ENCODE measurements at places on chromosomes 7 and 10.

DNA sequence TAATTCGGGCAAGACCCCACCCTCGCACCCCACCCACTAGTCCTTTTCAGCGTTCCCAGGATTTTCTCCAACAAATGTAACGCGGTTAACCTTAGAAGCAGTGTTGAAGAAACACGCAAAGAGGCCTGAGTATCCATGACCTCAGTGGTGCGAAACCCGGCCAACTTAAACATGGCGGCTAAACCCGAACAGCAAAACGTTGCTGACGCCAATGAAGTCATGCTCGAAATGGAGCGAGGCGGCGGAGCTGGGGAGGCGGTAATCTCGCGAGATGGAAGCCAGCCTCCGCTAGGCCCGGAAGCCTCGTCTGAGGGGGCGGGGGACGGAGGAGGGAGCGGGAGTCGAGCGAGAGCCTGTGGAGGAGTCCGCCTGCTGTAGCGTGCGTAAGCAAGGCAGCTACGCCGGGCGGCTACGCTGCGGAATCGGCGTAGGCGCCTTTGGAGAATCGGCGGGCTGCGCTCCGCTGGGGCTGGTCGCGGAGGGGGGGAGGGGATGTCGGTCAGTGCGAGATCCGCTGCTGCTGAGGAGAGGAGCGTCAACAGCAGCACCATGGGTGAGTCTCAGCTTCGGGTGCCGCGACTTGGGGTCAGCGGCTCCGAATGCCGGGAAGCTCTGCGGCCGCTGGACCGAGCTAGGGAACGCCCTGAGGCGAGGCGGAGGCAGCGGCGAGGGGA, at the start of gene SEPTIN7:
Gene SEPTIN7, plus strand, starts transcription at position 340 of the 674 bp plus-strand sequence. Its CDS starts 153 bp downstream, at position 493.
- DNase-seq, result peak; percentile 100

- DNase-seq, result no peak
These were observed 161.0 kb upstream of the RNF32 start for GRCh38 chr7:156479596-156479995.

GRCh38 chr7:26684447-26684846, 179.9 kb downstream of the SKAP2 start:
- DNase-seq, result no peak

DNA sequence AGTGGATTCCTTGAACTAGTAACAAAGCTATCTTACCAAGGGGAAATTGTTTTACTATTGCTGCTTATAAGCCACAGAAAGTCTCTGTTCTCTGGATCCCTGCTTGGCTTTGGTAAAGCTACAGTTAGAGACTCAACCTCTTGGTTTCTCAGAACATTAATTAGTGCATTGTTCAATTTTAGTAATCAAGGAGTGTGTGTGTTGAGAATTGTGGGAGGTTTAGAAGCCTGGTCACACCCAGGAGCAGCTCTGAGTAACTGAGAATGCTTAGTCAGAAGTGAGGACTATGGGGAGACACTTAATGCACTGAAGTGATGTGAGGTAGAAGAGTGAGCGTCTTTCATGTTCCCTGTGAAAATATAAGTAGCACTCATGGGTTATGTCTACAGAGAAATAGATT, 8.2 kb upstream of the ACTA2 start:
- no peak for DNase-seq

DNA sequence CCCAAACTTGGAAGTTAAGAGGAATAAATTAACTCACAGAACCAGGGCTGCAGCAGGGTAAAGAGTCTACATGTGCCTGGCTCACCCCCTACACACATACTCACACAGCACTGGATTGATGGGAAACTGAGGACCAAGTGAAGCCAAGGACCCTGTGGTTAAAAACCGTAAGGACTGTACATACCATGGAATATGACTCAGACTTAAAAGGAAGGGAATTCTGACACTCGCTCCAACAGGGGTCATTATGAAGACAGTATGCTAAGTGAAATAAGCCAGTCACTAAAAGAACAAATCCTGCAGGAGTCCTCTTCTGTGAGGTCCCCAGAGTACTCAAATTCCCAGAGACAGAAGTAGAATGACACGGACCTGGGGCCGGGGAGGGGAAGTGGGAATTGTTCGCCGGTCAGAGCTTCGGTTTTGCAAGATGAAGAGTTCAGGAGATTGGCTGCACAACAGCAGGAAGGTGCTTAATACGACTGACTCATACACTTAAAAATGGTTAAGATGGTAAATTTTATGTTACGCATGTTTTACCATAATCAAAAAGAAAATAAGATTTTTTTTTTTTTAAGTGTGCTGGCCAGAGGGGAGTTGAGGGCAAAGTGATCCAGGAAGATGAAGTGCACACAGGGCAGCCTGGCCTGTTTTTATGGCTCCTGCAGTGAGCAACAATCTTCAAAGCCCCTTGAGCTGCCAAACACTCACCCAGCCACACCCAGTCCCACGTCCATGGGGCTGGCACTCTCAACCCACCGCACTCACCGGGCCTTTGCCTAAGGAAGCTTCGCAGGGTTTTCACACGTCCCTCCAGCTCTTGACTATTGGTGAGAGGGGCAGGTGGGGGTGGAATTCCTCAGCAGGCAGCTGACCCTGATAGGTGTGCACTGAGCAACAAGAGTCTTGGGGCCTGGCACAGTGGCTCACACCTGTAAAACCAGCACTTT, 26.4 kb downstream of the DRGX start:
- DNase-seq, result no peak

DNA sequence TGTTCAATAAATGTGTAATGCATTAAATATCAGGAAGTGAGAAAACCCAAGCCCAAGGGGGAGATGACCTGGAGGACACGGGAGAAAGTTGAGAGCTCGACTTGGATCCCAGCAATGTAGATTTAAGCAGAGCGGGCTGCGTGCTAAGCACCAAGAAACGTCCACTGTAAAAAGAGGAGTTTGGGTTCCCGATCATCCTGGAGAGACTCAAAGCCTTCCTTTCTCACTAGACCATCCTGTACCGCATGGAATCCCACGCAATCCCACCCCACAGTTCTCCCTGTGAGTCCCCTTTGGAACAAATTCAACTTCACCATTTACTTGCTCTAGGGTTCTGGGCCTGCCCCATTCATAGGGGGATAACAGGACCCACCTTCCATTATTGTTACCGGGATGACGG, 2.4 kb downstream of the TRPV6 start:
- no peak for DNase-seq

DNA sequence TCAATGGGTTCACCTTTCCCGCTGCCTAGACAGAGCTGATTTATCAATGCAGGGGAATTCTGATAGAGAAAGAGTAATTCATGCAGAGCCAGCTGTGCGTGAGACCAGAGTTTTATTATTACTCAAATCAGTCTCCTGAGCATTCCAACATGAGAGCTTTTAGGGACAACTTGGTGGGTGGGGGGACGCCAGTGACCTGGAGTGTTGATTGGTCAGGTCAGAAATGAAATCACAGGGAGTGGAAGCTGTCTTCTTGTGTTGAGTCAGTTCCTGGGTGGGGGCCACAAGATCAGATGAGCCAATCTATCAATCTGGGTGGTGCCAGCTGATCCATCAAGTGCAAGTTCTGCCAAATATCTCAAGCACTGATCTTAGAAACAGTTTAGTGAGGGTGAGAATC, 99.0 kb upstream of the CAV2 start:
- no peak for DNase-seq

GRCh38 chr10:75394221-75394620, 7.3 kb downstream of the ZNF503 start:
- DNase-seq, result no peak

- no peak for DNase-seq
These were observed 38.6 kb downstream of the STEAP4 start for GRCh38 chr7:88268051-88268450.

DNA sequence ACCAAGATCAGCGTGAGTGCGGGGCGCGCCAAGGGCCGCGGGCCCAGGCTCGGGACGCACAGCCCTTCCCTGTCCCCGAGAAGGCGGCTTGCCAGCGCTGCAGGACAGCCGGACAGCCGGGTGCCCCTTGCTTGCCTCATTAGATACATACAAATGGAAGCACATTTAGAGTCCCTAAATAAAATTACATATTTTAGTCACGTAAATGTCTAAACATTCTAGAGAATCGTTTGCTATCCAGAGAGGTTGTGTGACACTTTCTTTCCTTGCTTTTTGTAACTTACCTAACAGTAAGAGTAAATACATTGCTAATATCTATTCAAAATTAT, 4.8 kb downstream of the VSTM2A start:
- no peak for DNase-seq

- no peak for DNase-seq
These were observed 38.4 kb upstream of the ABCB4 start for GRCh38 chr7:87513735-87514335.

GRCh38 chr7:45100761-45101480, 10.6 kb downstream of the TBRG4 start:
- no peak for DNase-seq

GRCh38 chr10:108801775-108802517, 1121.4 kb downstream of the XPNPEP1 start:
- no peak for DNase-seq

Measured in common myeloid progenitor, CD34-positive (primary cell).